DMS53 (cell line): ENCODE measurements at places on chromosomes 2 and 18.

DNA sequence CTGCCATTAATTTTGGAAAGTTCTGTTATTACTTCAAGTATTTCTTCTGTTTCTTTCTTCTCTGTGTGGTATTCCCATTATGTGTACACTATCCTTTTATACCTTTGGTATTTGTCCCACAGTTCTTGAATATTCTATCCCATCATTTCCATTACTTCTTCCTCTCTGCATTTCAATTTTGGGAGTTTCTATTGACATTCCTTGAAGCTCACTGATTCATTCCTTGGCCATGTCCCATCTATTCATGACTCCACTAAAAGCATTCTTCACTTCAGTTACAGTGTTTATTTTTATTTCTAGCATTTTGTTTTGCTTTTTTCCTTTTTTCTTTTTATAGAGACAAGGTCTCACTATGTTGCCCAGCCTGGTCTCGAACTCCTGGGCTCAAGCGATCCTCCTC lies 30.3 kb downstream of the PROC start:
- no peak for DNase-seq

DNA sequence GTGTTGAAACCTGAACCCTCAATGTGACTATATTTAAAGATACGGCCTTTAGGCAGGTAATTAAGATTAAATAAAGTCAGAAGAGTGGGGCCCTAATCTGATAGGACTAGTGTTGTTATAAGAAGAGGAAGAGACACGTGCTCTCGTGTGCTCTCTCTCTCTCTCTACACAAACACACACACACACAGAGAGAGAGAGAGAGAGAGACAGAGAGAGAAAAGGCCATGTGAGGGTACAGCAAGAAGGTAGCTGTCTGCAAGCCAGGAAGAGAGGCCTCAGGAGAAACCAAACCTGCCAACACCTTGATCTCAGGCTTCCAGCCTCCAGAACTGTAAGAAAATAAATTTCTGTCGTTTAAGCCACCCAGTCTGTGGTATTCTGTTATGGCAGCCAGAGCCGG lies 106.7 kb downstream of the FTCDNL1 start:
- DNase-seq, result no peak

GRCh38 chr18:57813245-57813644 lies 10.1 kb upstream of the ATP8B1 start:
- peak; percentile 34 for DNase-seq

- DNase-seq, result no peak
Measured at GRCh38 chr2:75728614-75729419, 18.1 kb upstream of the GCFC2 start.

DNA sequence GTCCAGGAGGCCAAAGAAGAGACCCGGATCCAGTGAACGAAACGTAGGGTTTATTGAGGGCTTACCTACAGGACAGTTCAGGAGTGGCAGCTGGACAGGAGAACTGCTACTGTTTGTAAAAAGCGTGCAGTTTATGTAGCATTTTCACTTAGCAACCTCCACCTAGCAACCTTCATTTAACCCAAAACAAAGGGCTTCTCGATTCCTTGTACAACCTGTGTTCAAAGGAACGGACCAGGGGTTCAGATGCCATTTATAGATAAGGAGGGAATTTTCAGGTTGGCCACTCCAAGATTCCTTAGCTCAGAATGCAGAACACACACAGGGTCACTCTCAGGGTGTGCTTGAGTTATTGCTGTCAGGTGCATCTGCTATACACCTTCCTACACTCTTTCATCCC lies 65.1 kb upstream of the YWHAQ start:
- DNase-seq, result peak; percentile 19

- DNase-seq, result no peak
Measured at GRCh38 chr2:148996805-148997204, 41.7 kb upstream of the LYPD6B start.

DNA sequence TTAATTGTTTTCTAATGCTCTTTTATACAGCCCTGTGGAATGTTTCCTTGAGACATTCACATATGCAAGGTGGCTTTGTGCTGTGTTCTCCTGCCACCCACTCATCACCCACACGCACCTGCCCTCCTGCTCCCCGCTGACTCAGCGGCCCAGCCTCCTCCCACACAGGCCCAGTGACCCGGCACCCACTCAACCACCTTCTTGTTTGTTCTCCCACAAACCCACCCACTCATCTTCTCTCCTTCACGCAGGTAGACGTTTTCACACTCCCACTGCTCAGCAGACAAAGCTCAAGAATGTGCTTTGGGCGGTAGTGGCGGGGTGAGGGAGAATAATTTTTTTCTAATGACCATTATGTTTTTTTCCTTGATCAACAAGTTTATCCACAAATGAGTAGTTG lies 28.6 kb upstream of the NEMP2 start:
- peak; percentile 10 for DNase-seq

DNA sequence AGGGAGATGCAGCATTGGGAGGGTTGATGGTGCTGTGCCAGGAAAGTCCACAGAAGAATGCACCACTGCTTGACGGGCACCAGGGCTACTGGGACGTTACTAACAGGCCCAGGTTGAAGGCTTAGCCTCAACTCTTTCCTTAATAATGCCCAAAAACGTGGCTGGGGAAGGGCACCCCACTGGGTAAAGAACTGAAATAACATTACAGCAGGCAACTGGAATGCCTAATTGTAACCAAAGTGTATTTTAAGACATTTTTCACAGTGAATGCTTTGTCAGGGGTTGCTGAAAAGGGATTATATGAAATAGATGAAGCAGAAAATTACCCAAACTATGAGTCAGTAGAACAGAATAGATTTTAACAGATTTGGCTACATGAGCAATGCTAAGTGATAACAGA lies 191.3 kb downstream of the CMPK2 start:
- DNase-seq, result no peak

DNA sequence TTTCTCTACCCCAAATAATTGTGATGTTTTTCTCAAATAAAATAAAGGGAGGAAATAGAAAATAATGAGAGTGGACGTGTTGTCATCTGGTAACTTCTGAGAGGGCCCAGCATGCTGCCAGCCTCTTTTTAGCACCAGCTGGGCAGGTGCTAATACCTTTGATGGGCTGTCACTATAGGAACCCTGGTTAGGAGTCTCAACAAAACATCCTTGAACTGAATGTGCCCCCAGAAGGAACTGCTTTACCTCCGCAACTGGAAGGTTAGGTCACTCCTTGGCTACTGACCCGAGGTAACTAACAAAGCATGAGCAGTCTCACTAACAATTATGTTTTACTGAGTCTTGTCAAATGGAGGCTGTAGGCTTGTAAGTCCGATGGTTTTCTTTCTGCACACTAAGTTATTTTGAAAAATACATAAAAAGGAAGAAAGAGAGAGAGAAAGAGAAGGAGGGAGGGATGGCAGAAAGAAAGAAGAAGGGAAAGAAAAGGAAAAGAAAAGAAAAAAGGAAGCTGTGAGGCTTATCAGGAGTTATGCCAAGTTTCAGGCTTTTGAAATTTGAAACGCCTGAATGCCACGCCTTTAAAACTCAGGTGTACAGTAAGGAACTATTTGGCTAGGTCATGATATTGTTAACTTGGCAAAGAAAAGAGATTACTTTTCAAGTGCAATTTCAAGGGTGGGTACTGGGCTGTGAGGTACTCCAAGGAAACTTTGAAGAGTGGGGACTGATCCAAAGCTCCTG lies 91.0 kb downstream of the TGIF1 start:
- DNase-seq, result no peak

- no peak for DNase-seq
Measured at GRCh38 chr2:120391911-120392665, 46.2 kb downstream of the INHBB start.

- DNase-seq, result no peak
Measured at GRCh38 chr2:150882751-150883612, 378.7 kb downstream of the RBM43 start.

GRCh38 chr2:212997526-212998020 lies 153.8 kb downstream of the IKZF2 start:
- DNase-seq, result no peak

GRCh38 chr18:50398947-50399346 lies 24.1 kb downstream of the SKA1 start:
- no peak for DNase-seq

DNA sequence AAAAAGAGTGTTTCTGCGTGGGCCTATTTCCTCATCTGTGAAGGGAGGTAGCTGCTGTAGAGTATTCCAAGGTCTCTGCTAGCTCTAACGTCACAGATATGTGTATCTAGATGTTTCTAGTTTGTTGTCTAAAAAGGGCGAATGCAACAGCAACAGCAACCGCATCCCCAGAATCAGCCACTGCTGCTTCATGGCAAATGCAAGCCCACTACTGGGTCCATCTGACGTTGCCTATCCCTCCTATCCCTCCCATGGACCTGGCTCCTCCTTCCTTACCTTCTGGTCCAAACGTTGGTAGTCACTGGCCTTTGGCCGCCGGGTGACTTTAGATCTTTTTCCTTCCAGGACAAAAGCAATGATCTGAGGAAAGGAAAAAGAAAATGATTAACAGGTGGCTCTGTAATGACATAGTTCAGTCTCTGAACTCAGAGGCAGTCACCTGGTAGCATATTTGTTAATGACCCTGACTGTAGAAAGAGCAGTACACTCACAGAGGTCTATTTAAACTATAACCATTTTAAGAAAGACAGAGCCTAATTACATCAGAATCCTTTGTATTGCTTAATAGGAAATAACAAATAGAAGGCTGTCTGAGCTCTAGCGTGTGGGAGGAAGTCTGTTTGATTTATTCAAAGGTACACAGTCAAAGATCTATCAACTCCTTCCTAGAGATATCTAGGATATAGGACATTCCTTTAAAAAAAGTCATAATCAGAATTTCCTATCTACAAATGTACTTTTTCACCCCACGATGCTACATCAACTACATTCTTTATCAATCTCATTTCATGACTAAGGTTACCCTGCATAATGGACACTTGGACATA lies 2.9 kb downstream of the TGOLN2 start:
- DNase-seq, result no peak

DNA sequence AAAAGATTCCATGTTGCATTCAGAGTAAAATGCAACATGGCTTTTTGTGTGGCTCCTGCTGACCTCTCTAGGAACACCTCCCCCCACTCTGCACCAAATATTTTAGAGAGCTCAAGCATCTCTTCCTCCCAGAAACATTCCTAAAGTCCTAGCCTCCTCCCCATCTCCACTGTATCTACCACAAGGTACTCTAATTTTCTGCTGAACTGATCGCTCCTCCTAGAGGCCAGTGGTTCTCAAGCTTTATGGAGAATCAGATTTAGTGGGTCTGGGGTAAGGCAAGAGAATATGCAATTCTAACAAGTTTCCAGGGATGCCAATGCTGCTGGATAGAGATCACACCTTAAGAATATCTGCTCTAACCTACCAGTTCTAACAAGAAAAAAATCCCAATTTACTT lies 89.5 kb upstream of the HNRNPA3 start:
- no peak for DNase-seq

- peak; percentile 68 for DNase-seq
Measured at GRCh38 chr18:68417826-68418225, 297.1 kb downstream of the TMX3 start.

- no peak for DNase-seq
Measured at GRCh38 chr2:15040429-15041084, 408.0 kb downstream of the LRATD1 start.

DNA sequence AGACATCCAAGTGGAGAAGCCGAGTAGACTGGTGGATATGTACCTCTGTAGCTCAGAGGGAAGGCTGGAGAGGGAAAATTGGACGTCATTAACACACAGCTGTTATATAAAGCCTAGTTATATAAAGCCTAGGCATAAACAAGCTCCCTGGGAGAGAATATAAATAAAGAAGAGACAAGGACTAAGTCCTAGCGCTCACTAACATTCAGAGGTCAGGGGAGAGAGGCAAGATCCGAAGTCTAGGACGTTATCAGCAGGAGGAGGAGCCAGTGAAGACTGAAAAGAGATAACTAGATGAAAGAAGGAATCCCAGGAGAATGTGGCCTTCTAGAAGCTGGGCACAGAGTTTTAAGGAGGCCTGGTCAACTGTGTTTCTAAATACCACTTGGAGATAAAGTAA lies 55.3 kb downstream of the NOL10 start:
- DNase-seq, result no peak

GRCh38 chr18:59038295-59039039 lies 101.2 kb upstream of the SEC11C start:
- DNase-seq, result no peak

DNA sequence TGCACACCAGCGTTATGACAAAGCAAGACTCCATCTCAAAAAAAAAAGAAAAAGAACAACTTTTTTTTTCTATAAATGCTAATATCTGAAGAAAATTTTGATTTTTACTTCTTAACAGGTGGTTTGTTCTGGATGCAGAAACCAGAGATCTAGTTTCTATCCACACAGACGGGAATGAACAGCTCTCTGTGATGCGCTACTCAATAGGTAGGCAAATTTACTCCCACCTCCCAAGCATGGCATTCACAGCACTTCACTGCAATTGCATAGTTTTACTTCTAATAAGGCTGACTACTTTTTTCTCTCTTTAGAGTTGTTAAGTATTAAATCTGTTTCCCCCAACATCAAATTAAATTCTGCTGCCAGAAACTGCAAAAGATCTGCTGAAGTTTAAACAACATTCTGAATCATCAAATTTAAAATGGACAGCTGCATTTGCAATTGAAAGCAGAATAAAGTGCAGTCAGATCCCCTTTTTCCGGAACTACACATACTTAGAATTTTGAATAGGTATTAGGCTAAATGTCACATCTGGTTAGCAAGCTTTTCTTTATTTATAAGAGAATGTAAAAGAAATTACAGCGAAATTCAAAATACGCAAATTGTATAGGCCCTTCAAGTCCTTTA lies 45.1 kb downstream of the COX7A2L start:
- DNase-seq, result no peak

- DNase-seq, result peak; percentile 90
Measured at GRCh38 chr2:27152796-27153464, 4.1 kb downstream of the TCF23 start.

GRCh38 chr2:226552571-226553285 lies 246.9 kb downstream of the IRS1 start:
- no peak for DNase-seq

DNA sequence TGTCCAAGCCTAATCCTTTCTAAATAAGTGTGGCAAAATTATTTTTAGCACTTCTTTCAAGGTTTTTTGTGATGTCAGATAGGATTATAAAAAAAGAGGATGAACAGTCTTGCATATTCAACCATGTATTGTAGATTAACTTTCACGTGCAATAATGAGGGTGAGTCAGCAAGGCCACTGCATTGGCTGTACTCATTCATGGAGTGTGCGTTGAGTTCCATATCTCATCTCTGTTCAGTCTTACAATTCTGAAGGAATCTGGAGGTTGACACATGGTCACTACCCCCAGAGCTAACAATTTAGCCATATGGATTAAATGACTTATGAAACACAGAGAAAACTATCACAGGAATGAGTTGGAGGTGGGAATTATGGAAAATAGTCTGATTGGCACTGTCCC lies 810.5 kb downstream of the SLC4A3 start:
- peak; percentile 11 for DNase-seq

GRCh38 chr2:134468776-134469175 lies 214.9 kb downstream of the MGAT5 start:
- no peak for DNase-seq

- DNase-seq, result peak; percentile 65
Measured at GRCh38 chr2:218010140-218010983, 7.6 kb upstream of the TNS1 start.

- no peak for DNase-seq
Measured at GRCh38 chr18:41119031-41119430, 836.0 kb upstream of the PIK3C3 start.

- DNase-seq, result no peak
Measured at GRCh38 chr2:96249654-96250053, 16.1 kb downstream of the TMEM127 start.
